ENCODE measurements at places on chromosomes 1 and 21.

GRCh38 chr21:21286170-21286798, 288.1 kb downstream of the NCAM2 start:
- no peak for DNase-seq

- no peak for DNase-seq
Observed at GRCh38 chr1:53588053-53588779, 129.0 kb downstream of the DMRTB1 start.

GRCh38 chr1:112790920-112791722, 76.0 kb upstream of the PPM1J start:
- no peak for DNase-seq

DNA sequence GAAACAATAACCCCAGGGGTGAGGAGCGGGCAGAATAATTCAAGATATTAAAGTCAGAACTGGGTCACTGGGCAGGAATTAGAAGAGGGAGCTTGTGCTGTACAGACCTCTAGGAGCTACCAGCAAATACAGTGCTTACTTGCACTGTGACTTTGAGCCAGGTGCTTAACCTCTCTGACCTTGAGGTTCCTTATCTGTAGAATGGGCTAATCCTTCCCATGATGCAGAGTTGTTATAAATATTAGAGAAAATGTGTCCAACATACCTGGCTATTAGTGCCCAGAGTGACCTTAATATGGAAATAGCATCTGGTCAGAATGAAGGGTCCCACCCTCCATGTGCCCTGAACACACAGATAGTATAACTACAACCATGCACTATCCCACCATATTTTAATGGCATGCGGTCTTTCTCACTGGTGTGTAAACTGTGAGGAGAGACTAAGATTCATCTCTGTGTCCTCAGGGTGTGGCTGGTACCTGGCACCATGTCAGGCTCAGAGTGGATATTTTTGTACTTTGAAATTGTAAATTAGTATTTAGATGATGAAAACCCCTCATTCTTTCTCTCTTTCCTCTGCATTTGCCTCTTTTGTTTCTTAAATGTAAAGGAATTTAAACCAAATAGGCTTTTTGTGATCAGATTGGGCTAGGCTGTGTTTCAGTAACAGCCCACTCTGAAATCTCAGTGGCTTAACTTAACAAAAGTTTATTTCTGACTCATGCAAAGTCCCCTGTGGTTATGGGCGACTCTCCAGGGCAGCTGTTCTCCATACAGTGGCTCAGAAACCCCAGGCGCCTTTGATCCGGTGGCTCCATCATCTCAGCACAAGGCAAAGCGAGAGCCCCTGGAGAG, 60.0 kb upstream of the ROR1 start:
- DNase-seq: no peak

- DNase-seq: no peak
Observed at GRCh38 chr1:153127296-153127695, 14.0 kb upstream of the SPRR2F start.

- DNase-seq: no peak
Observed at GRCh38 chr1:11333631-11334030, 60.6 kb downstream of the UBIAD1 start.

- no peak for DNase-seq
Observed at GRCh38 chr1:226419284-226420029, 11.6 kb upstream of the PARP1 start.

DNA sequence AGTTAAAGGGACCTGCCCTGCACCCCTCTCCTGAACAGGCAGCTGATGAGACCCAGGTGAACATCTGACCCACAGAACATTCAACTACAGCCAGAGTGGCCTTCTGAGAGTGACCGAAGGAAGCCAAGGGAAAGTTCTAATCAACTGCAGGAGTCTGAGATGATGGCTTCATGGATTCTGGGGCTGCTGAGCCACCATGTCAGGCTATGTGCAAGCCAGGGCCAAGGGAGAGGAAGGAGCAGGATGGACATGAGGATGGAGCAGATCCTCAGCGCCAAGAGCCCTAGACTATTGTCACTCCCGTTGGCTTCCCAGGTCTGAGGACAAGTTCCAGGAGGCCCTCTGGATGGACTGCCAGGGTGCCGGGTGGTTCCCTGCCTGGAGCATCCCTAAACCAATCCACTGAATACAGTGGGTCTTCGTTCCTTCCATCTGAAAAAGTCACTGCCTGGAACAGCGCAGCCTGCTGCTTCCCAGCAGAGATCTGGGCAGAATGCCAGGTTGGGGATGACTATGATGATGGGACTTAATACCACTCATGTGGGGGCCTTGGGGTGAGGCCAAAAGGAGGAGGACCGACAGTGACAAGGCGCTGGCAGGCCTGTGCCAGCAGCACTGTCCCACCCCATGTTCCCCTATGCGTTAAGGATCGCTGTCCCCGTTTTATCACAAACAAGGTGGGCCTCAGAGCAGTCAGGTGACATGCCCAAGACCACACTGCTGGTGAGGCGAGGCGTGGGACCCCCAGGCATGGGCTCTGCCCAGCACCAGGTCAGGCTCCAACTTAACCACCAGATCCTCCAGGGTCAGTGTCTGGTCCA, 19.8 kb downstream of the SPOCD1 start:
- no peak for DNase-seq

Data from GM19239 (cell line).